Left renal cortex interstitium (tissue), 4 donors: ENCODE measurements at places on chromosomes 3 and 15. TPM values are rescaled to one million over a fixed set of nuclear protein-coding genes. Genes with fewer than 3 reads are reported as not detected.

ZNF770 gene
- 56.7 TPM for polyA plus RNA-seq

DAPK2 gene
- 6.8 TPM for polyA plus RNA-seq

DNA sequence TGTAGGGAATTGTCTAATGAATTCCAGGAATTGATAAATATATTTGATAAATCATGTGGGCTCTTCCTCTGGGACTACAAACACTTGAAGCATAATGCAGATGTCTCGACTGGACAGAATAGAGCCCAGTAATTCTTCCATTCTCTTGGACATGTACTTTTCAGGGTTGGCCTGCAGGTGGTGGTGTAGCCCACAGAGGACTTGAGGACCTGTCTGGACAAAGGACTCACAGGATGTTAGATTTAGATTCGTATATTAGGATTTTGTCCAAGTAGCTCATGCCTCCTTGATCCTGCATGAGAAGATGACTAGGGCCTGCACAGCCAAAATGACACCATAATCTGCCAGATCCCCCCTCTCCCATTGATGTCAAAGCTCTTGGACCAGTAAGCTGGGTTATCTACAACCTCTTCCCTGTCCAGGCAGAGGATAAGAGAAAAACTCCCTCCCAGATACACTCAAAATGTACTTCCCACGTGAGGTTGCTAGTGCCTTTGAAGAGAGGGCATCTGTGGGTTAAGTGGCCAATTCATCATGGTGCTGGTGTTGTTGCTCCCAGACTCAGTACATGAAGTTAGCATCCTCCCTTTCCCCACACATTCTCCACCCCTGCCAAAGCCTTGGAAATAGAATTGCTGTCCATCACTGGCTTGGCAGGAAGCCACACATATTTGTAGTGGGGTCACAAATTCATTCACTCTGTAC lies 88.6 kb upstream of the ZNF280D start:
- DNase-seq: no peak

DNA sequence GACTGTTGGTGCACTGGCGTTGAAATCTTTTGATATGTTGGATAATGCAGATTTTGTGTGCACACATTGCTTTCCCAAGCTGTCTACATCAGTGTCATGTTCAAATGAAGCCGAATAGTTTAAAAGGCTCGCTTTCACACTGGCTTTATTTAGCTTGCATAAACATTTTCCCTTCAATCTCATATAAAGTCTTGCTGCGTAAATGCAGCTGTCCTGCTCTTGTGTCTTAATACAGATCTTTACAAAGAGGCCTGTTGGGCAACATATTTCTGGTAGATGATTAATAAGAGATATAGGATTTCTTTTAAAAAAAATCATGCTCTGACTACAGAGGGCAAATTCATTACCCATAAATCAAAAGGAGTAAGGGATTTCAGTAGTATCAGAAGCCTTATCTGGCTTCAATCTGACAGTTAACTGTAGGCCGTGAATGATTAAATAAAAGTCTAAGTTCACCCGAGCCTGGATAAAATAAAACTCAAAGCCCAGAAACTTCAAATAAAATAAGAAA lies 937.2 kb downstream of the FHIT start:
- no peak for DNase-seq

- DNase-seq: no peak
Measured at GRCh38 chr3:153617463-153617862, 455.4 kb downstream of the RAP2B start.

- no peak for DNase-seq
Measured at GRCh38 chr3:155449613-155450267, 156.3 kb upstream of the STRIT1 start.
